ENCODE measurements at places on chromosomes 5 and 9. TPM values are rescaled to one million over a fixed set of nuclear protein-coding genes. Genes with fewer than 3 reads are reported as not detected.

Gene DDX4
- total RNA-seq = not detected

GRCh38 chr5:150600616-150601490, 39.6 kb upstream of the SYNPO start:
- no peak overlapping the region for H3K27ac ChIP-seq
- peaks cover 8% of the 10 kb centered on the region for H3K27me3 ChIP-seq
- H3K4me1 ChIP-seq = peaks cover 17% of the 10 kb centered on the region
- DNase-seq = no peak
- peaks cover 9% of the 10 kb centered on the region for H3K36me3 ChIP-seq

GRCh38 chr9:116238225-116238624, 84.6 kb downstream of the PAPPA start:
- H3K4me3 ChIP-seq = no peak overlapping the region
- H3K27me3 ChIP-seq = no peaks in the 10 kb centered on the region
- no peak overlapping the region for H3K27ac ChIP-seq
- DNase-seq = no peak

GRCh38 chr9:136974817-136975535, 2.3 kb upstream of the PTGDS start:
- H3K27me3 ChIP-seq = no peaks in the 10 kb centered on the region
- H3K27ac ChIP-seq = no peak overlapping the region
- H3K4me3 ChIP-seq = no peak overlapping the region
- DNase-seq = no peak
- H3K36me3 ChIP-seq = no peaks in the 10 kb centered on the region

DNA sequence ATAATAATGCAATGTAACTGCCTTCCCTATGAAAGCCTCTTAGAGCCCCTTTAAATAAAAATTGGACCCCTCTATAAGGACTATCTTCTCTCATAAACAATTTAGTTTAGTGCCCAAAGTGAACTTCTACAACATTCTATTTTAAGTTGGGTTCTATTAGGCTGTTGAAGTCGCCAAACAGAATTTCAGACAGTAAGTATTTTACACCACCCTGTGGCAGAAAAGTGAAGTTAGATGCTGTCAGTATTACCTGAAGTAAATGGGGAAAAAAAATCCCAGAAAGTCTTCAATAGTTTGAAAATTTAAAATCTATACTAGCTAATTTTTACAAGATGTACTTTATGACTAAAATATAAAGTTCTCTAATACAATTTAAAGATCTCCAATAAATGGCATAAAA, 29.5 kb downstream of the CAAP1 start:
- no peak overlapping the region for H3K27ac ChIP-seq
- H3K4me1 ChIP-seq = no peaks in the 10 kb centered on the region
- H3K27me3 ChIP-seq = no peaks in the 10 kb centered on the region
- H3K36me3 ChIP-seq = peaks cover 5% of the 10 kb centered on the region

DNA sequence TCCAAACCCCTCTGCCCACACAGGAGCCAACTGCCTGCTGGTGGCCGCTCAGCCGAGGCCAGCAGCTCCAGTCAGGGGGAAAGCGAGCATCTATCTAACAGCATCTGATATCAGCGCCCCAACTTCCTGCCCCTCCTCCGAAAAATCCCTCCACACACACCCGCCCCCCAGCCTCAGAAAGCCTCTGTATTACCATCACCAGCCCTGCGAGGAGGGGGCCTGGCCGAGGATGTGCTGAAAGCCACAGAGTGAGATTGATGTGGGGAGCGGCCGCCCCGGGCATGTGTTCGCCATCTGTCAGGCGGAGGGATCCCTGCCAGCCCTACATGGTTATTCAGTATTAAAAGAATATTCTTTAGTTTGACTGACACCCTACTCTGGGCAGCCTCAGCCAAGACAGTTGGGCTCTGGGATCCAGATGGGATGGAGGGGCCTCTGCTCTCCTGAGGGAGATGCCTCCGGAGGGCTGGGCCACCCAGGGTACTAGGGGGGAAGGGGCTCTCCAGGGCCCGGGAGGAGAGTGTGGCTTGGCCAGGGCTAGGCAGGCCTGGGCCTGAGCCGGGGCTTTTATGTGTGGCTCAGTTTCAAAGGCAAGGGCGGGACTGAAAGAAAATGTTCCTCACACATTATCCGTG, 98.0 kb downstream of the HSD17B3 start:
- H3K36me3 ChIP-seq = no peaks in the 10 kb centered on the region
- H3K27me3 ChIP-seq = peaks cover 27% of the 10 kb centered on the region
- DNase-seq = no peak

DNA sequence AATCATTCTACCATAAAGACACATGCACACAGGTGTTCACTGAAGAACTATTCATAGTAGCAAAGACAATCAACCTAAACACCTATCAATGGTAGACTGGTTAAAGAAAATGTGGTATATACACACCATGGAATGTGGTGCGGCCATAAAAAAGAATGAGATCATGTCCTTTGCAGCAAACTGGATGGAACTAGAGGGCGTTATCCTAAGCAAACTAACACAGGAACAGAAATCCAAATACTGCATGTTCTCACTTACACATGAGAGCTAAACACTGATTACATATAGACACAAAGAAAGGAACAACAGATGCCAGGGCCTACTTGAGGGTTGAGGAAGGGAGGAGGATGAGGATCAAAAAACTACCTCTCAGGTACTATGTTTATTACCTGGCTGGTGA, 103.8 kb downstream of the DRD1 start:
- no peak overlapping the region for H3K27ac ChIP-seq
- no peak for DNase-seq
- no peak overlapping the region for H3K4me3 ChIP-seq
- H3K36me3 ChIP-seq = no peaks in the 10 kb centered on the region
- H3K27me3 ChIP-seq = no peaks in the 10 kb centered on the region

GRCh38 chr9:97755618-97756267, 58.6 kb upstream of the XPA start:
- H3K4me1 ChIP-seq = no peaks in the 10 kb centered on the region
- no peak for DNase-seq
- H3K27ac ChIP-seq = no peak overlapping the region
- H3K27me3 ChIP-seq = peaks cover 4% of the 10 kb centered on the region
